Activated T-cell treated with anti-CD3 and anti-CD28 coated beads for 4 hours (primary cell): ENCODE measurements at places on chromosomes 5 and 9.

GRCh38 chr9:120412425-120412951 lies 167.5 kb downstream of the CDK5RAP2 start:
- no peak for DNase-seq

DNA sequence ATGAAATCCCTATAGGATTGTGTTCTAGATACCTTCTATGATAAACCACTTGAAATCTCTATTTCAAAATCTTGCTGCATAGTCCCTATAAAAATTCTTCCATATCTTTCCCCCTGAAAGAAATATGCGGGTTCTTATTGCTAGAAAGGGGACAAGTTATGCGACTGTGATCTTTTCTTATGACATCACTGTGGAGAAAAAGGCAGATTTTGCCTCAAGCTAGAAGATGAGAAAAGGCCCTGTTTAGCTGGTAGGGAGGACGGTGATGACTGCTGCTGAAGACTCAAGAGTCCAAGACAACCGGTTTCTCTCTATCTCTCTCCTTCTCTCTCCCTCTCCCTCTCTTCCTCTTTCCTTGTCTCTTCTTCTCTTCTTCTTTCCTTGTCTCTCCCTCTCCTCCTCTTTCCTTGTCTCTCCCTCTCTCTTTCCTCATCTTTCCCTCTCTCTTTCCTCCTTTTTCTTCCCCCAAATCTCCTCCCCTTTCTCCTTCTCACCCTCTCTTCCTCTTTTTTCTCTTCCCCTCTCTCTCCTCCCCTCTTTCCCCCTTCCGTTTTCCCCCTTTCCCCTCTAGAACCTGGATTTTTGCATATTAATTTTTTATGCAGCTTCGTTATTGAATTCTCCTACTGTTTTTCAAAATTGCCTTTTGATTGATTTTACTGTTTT lies 5.3 kb downstream of the OR2S2 start:
- DNase-seq, result no peak

- no peak for DNase-seq
Observed at GRCh38 chr9:93258419-93258817, 74.5 kb downstream of the WNK2 start.

DNA sequence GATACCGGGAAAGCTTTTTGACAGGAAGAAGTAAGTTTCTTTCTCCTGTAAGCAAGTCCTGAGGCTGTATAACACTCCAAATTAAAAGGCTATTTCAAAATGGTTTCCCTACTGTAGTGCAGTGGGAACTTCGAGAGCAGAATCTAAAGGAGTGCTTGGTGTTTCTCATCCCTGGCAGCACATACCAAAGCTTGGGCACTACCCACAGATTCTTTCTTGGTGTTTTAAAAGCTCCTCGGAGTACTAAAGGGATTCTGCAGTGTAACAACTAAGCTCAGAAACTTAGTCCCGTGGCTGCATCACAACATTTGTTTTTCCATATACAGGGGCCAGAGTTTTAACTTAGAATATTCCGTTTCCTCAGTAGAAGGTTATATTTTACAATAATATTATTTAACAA lies 5.6 kb upstream of the APC start:
- DNase-seq, result no peak

GRCh38 chr5:41406424-41406823 lies 104.0 kb downstream of the PLCXD3 start:
- no peak for DNase-seq

DNA sequence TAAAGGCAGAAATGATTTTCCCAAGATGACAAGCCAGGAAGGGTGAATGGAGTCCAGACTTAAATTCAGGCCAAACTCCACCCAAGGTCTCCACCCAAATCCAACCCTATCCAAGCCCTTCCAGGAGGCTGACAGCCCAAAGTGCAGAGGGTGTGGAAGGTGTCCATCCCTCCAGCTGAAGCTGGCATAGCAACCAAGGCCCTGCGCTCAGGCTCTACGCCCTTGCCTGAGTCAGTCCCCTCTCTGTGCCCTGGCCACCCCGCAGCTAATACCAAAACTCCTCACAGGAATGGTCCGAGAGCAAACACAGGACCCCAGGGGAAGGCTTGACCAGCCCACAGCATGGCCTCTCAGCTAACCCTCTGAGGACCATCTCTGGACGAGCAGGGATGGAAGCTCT lies 2.1 kb downstream of the SEPTIN8 start:
- DNase-seq, result no peak

DNA sequence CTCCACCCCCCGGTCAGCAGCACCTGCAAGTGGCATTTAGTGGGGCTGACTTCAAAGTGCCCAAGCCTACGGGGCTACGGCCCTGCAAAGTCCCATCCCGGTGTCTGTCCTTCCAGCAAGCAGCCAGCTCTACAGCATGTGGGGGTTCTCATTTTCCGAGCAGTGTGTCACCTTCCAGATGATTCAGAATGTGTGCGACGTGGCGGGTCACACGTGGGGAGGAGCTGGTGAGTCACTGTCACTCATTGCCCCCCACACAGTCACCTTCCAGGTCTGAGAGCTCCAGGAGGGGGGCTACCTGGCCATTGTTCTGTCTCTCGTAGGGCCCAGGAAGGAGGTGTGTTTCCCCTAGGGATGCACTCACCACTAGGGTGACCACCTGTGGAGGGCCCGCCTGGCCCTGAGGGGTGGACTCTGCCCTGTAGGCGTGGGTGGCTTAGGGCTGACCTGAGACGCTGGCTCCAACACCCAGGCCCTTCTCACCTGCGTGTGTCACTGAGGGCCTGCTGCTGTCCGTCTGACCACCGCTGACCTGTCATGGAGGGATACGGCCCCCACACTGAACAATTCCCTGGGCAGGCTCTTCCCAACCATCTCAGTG lies 70.2 kb downstream of the SEMA4D start:
- DNase-seq, result peak; percentile 80

GRCh38 chr5:124040799-124041198 lies 528.8 kb downstream of the CSNK1G3 start:
- no peak for DNase-seq

- no peak for DNase-seq
Observed at GRCh38 chr5:132776938-132777208, 166 bp downstream of the SEPTIN8 start.

- DNase-seq, result no peak
Observed at GRCh38 chr9:111438541-111439235, 45.5 kb downstream of the ECPAS start.

DNA sequence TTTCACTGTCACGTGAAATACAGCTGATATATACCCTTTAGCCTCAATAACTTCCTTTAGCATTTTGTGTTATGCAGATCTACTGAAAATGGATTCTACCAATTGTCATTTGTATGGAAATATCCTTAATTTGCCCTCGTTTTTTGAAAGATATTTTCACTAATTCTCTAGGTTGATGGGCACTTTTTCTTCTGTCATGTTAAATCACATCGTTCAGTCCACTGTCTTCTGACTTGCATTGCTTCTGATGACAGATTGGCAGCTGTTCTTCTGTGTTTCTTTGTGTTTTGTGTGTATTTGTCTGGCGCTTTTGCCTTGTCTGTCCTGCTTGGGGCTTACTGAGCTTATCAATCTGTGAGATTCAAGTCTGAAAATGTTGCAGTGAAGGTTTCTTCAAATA lies 9.7 kb upstream of the CLPTM1L start:
- no peak for DNase-seq

- DNase-seq, result no peak
Observed at GRCh38 chr5:58674070-58674469, 91.2 kb downstream of the RAB3C start.

- no peak for DNase-seq
Observed at GRCh38 chr5:136001466-136001981, 27.3 kb upstream of the TGFBI start.

DNA sequence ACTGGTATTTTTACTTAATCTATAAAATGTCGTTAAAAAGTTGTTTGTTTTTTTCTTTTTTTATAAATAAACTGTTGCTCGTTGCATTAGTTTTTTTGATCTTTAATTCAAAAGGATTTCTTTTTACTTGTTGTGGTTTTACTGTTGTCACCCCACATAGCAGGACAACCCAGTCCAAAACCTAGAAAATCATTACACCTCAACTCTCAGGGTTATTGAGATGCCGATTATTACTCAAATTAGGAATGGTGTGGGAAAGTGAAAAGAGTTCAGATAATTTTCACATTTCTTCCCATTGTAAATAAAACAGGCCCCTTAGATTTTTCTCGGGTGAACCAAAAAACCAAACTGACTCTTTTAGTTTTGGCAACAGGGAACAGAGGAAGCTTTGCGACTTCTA lies 17.4 kb upstream of the CTSL start:
- no peak for DNase-seq

DNA sequence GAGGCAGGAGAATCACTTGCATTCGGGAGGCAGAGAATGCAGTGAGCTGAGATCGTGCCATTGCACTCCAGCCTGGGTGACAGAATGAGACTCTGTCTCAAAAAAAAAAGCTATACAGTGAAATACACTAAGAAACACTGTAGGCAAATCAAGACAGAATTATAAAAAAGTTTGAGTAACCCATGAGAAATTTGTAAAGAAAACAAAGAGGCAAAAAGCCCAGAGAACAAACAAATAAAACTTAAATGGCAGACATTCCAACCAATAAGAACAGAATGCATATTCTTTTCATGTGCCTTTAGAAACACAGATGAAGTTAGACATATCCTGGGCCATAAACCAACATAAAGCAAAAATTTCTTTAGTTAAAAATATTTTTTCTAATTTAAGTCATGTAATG lies 30.6 kb downstream of the ZNF169 start:
- DNase-seq, result no peak

DNA sequence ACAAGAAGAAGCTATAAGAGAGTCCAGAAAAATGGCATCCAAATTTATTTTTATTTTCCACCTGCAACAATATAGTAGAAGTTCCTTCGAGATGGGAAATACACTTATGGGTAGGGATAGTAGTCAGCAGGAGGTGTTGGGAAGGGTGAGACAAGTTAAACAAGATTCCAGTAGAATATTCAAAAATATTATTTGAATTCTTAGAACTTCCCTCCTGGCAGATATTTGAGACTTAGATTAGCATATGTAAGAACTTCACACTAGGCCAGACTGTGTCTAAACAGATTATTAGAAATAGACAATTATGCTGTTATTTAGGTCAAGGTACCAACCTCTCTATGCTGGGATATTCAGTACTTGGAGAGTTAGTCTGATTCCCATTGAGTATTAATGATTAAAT lies 108.7 kb downstream of the PLK2 start:
- DNase-seq, result no peak

DNA sequence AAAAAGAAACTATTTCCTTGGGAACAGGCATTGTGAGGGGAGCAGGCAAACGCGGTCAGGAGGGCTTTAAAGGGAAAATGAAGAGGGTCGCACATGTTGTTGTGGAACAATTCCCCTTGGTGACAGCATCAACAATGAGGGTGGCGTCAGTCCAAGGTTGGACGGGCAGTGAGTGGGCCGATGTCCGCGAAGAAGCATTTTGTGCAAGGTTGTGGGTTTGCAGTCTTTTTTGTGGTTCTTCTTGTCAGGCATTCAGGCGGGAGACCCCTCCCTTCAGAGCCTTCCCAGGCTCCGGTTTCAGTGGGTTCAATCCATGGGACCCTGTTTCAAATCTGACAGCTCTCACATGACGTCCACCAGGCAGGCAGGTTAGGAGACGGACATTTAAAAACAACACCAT lies 11.1 kb upstream of the SLC6A19 start:
- no peak for DNase-seq

- DNase-seq, result no peak
Observed at GRCh38 chr9:114115654-114116125, 16.6 kb upstream of the KIF12 start.

DNA sequence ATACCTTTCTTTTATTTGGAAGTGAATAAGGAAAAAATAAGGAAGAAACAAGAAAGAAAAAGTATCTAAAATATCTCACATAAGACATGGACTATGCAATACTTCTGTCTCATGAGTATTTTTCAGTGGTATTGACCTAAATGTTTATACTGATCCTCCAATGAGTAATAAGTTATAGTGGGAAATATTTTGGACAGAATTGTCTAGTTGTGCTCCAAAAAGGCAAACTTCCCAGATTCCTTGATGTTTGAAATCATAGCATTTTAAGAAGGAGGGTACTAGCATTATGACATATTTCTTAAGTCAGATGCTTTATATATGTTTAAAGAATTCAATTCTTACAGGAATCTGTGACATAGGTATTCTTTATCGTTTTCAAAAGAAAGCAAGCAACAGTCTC lies 34.5 kb upstream of the BASP1 start:
- DNase-seq, result no peak

DNA sequence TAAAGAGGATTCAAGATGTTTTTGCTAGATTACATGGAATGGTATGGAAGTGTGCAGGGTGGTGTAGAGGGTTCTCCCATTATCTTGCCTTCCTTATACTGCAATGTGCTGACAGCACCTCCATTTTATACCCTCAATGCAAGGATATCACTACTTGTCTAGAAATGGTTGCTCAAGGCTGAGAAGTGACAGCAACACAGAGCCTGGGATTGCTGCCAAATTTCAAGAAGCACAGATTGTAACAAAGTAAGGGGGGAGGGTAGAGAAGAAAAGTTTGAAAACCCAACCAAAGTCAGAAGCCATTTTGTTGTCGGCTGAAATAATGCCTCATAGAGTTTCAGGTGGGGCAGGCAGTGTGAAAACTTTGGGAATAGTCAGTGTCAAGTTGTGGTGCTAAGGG lies 29.8 kb downstream of the PCDHAC2 start:
- no peak for DNase-seq

DNA sequence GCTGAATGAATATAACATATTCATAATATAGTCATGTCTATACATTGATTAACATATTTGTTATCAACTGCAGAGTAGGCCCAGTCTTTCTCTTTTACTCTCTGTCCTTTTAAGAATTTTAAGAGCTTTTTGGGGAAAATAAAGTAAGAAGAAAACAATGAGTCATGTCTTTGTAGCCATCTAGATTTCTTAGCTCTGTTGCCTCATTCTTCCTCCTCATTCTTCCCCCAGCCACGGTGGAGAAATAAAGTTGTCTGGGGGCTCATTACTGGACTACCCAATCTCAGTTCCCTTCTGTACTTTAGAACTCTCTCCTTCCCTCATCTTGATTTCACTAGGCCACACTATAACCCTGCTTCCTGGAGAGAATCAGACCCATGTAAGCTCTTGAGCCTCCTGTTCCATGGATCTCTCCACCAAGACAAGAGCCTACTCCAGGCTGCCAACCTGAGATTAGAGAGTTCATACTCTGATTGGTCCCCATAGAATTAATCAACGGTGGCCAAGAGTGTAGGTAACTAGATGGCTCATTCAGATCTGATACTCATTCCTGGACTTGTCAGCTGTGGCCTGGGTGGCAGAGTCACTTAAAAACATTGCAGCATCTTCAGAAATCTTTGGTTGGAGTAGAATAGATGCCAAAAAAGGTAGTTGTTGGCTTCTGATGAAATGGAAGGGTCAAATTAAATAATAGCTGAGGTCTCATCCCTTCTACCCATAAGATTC lies 44.2 kb downstream of the ITGA1 start:
- no peak for DNase-seq

- no peak for DNase-seq
Observed at GRCh38 chr5:149404746-149405549, 25.9 kb upstream of the IL17B start.

GRCh38 chr5:134249469-134250379 lies 23.9 kb upstream of the PPP2CA start:
- DNase-seq, result no peak

DNA sequence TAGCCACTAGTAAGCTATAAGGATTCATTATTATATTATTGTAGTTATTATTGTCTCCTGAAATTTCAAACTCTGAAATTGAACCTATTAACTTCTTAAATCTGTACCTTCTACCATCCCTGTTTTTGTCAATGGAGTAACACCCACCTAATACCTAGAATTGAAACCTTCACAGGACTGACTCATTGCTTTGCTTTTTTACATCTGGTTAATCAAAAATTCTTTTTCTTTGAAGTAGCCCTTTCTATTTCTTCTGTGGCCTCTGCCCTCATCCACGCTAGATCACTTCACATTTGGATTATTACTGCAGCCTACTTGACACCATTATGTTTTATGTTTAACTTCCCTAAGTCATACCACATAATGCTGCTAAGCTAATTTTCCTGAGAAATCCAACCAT lies 35.6 kb downstream of the RBM27 start:
- DNase-seq, result no peak
